ENCODE measurements at places on chromosomes 1 and 21. TPM values are rescaled to one million over a fixed set of nuclear protein-coding genes. Genes with fewer than 3 reads are reported as not detected.

- no peak for DNase-seq
- peaks cover 13% of the 10 kb centered on the region for H3K27me3 ChIP-seq
- H3K4me3 ChIP-seq: no peak overlapping the region
- H3K36me3 ChIP-seq: no peaks in the 10 kb centered on the region
- no peak overlapping the region for H3K27ac ChIP-seq
Measured at GRCh38 chr1:159185121-159185520, 13.7 kb downstream of the CADM3 start.

- no peak overlapping the region for H3K4me3 ChIP-seq
- no peak overlapping the region for H3K27ac ChIP-seq
- no peaks in the 10 kb centered on the region for H3K36me3 ChIP-seq
- no peak for DNase-seq
Measured at GRCh38 chr1:181898773-181899172, 162.7 kb downstream of the ZNF648 start.

- no peaks in the 10 kb centered on the region for H3K4me1 ChIP-seq
- no peaks in the 10 kb centered on the region for H3K27me3 ChIP-seq
- H3K4me3 ChIP-seq: no peak overlapping the region
- no peak for DNase-seq
- H3K36me3 ChIP-seq: no peaks in the 10 kb centered on the region
Measured at GRCh38 chr1:158101927-158102326, 78.8 kb upstream of the CD1D start.

- H3K36me3 ChIP-seq: no peaks in the 10 kb centered on the region
- DNase-seq: no peak
- H3K4me1 ChIP-seq: peaks cover 8% of the 10 kb centered on the region
- H3K27ac ChIP-seq: no peak overlapping the region
- H3K4me3 ChIP-seq: no peak overlapping the region
Measured at GRCh38 chr1:41537251-41537650, 52.8 kb upstream of the EDN2 start.

- H3K36me3 ChIP-seq: peaks cover 5% of the 10 kb centered on the region
- peak overlapping the region; percentile 70 for H3K27ac ChIP-seq
- no peak overlapping the region for H3K4me3 ChIP-seq
- no peak for DNase-seq
- peaks cover 57% of the 10 kb centered on the region for H3K4me1 ChIP-seq
Measured at GRCh38 chr1:145977016-145977415, 12.5 kb downstream of the POLR3GL start.

The TP53BP2 gene
- 49.8 TPM for total RNA-seq

The CCDC185 gene
- total RNA-seq: not detected

Measured in CD4-positive, alpha-beta memory T cell (primary cell).